Fibroblast of the aortic adventitia (primary cell): ENCODE measurements at places on chromosomes 1 and 21. TPM values are rescaled to one million over a fixed set of nuclear protein-coding genes. Genes with fewer than 3 reads are reported as not detected.

DNA sequence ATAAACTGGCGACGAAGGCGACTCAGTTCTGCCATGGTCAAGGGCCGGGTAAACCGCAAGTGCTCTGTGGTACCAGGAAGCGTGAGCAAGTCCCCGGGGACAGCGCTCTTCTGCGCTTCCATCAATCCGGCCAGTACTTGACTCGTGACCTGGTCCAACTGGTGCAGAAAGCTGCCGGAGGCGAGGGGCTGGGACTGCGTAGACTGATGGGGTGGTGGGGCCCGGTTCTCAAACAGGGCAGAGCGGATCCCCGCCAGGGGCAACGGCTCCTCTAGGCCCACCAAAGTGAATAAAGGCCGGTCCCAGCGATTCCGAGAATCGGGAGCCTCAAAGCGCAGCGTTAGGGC is 852 bp downstream of the KTI12 start:
- peak; percentile 62 for DNase-seq

DNA sequence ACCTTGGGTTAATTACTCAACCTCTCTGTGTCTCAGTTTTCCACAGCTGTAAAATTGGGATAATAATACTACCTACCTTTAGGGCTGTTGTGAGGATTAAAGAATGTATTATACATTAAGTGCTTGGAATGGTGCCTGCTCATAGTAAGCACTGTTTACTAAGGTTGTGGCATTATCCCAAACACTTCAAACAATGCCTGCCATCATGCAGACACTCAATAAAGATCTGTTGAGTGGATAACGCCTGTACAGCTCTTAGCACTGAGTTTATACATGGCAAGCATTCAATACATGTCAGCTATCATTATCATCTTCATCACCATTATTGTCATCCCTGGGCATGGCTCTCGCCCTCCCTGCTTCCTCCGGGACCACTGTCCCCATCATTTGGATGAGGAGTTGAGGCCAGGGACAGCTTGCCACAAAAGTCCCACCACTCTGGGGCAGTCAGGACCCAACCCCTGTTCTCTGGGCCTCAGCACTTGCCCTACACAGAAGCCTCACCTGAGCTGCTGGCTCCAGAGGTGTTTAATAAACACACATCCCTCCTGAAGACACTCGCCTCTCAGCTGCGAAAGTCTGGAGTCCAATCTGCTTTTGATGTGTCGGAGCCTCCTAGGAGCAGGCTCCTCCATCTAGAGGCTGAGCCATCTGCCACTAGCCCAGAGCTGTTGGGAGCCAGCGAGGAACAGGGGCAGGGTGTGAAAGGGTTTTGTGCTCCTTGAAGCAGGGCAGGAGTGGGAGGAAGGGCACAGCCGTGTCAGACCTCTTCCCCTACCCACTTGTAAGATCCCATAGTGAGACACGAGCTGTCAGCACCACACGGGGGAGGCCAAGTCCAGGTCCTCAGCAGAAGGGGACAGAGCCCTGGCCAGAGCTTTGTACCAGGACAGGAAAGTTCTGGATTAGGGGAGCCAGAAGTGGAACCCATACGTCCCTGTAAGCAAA is 80.9 kb upstream of the ZC3H12A start:
- DNase-seq: no peak

GRCh38 chr1:58815069-58815685 is 31.3 kb upstream of the JUN start:
- DNase-seq: peak; percentile 83

DNA sequence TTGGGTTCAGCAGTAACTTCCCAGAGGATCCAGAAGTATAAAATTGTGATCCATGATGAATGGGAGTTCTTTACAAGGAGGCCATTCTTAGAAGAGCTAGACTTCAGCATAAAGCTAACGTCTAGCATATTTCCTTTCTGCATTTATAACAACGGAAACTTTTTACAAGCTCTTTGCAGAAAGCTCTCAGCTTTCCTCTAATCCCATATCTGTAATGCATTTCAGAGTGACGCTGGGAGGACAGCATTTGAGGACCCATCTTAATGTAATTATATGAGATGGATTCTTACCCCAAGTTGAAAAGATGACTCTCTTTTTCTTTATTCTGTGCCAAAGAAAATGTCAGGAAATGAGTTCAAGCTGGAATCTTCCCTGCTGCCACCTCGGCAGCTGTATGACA is 132.0 kb upstream of the CACHD1 start:
- no peak for DNase-seq

DNA sequence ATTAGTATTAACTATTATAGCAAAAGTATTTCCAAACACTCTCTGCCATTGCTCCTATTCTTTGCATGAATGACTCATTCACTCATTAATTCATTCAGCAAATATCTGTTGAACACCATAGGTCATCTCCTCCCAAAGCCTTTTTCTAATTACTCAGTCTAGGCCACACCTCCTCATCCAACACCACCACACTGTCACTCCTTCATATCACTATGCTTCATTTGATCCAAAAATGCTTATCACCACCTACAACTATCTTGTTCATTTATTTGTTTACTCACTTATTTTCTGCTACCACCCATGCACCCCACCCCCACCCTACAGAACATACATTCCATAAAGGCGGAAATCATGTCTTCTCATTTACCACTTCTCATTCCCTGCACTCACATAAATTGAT is 94.4 kb upstream of the TNFSF4 start:
- no peak for DNase-seq

ACTN2 gene
- 0.16 and 0.18 TPM in 2 replicates for total RNA-seq

LCE2B gene
- total RNA-seq: not detected in 2 replicates
